ENCODE measurements at places on chromosomes 5 and 9.

- DNase-seq, result no peak
Measured at GRCh38 chr5:149452665-149453617, 73.8 kb upstream of the IL17B start.

DNA sequence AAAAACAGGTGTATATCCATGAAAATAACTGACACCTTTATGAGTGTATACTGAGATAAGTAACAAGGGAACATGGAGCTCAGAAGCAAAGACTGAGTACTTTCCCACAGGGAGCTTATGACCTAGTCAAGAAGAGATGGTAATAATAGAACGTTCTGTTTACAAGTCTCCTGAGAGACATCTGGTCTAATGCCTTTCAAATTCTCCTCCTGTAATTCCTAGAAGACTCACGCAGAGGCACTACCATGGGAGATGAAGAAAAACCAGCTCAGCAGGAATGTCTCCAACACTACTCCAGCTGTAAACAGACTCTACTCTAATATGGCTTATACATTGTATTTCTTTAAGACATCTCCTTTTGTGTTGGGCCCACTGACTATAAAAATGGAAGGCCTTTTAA lies 503.6 kb upstream of the TUSC1 start:
- no peak for DNase-seq

- peak; percentile 54 for DNase-seq
Measured at GRCh38 chr5:40689438-40689837, 9.7 kb downstream of the PTGER4 start.

DNA sequence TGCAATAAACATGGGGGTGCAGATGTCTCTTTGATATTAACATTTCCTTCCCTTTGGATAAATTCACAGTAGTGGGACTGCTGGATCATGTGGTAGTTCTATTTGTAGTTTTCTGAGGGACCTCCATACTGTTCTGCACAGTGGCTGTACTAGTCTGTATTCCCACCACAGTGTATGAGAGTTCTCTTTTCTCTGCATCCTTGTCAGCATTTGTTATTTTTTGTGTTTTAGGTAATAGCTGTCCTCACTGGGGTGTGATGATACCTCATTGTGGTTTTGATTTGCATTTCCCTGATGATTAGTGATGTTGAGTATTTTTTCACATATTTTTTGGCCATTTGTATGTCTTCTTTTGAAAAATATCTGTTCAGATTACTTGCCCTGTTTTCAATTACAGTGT lies 562.5 kb downstream of the CSNK1G3 start:
- no peak for DNase-seq

DNA sequence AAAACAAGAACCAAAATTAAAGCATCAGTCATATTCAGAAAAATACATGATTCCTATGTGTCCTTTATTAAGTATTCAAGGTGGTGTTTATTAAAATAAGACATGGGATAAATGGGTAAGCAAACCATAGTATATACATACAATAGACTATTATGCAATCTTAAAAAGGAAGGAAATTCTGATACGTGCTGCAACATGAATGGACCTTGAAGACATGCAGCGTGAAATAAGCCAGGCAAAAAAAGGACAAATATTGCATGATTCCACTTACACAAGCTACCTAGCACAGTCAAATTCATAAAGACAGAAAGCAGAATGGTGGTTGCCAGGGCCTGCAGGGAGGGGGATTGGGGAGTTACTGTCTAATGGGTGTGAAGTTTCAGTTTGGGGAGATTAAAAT lies 127.7 kb downstream of the DMAC1 start:
- no peak for DNase-seq

- no peak for DNase-seq
Measured at GRCh38 chr5:164358531-164359259, 853.3 kb downstream of the MAT2B start.

DNA sequence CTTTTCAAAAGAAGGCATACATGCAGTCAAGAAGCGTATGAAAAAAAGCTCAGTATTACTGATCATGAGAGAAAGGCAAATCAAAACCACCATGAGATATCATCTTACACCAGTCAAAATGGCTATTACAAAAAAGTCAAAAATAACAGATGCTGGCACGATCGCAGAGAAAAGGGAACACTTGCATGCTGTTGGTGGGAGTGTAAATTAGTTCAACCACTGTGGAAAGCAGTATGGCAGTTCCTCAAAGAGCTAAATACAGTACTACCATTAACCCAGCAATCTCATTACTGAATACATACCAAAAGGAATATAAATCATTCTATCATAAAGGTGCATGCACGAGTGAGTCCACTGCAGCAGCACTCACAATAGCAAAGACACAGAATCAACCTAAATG lies 24.5 kb downstream of the RETREG1 start:
- DNase-seq, result no peak

- no peak for DNase-seq
Measured at GRCh38 chr5:9350301-9350797, 195.5 kb downstream of the SEMA5A start.

GRCh38 chr9:125549039-125549438 lies 158.0 kb downstream of the MAPKAP1 start:
- no peak for DNase-seq

DNA sequence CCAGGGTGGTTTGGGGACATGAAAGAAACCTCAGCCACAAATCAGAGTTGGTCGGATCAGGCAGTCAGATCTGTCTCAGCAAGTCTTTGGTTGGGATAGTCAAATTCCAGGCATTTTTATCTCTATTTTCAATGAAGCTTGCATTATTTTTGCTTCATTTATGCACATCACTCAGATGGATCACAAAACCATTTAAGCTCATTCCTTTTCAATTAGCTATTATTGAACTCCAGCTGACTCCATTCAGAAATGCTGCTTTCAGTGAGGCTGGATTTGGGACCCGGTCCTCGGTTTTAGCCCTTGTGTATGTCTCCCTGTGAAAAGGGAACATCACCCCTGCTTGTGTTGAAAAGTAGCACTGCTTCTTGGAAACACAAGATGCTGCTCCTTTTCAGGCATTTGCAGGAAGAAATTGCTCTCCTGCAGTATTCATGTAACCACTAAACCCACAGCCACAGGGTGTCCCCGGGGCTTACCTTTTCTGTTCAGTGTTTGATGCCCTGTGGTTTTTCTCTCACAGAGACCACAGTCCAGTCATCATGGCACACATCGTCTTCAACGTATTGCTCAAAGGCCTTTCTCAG lies 232.9 kb downstream of the NFIB start:
- DNase-seq, result no peak

- no peak for DNase-seq
Measured at GRCh38 chr9:69745716-69746437, 13.9 kb downstream of the PTAR1 start.

GRCh38 chr5:180080486-180081280 lies 9.1 kb upstream of the RNF130 start:
- no peak for DNase-seq

- DNase-seq, result no peak
Measured at GRCh38 chr9:109072821-109073435, 46.8 kb downstream of the TMEM245 start.

- no peak for DNase-seq
Measured at GRCh38 chr5:43679214-43679613, 76.2 kb downstream of the NNT start.

GRCh38 chr5:157222506-157223230 lies 42.0 kb downstream of the ITK start:
- DNase-seq, result peak; percentile 75

GRCh38 chr5:13860146-13860545 lies 84.3 kb downstream of the DNAH5 start:
- no peak for DNase-seq

DNA sequence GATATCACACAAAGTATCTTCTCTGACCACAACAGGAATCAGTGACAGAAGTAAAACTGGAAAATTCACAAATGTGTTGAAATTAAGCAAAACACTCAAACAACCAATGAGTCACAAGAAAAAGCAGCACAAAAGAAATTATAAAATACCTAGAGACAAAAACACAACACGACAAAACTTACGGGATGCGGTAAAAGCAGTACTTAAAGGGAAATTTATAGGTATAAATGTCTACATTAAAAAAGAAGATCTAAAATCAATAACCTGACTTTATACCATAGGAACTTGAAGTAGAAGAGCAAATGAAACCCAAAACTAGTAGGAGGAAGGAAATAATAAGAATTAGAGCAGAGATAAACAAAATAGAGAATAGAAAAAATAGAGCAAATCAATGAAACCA lies 2.8 kb upstream of the WDR41 start:
- DNase-seq, result no peak

DNA sequence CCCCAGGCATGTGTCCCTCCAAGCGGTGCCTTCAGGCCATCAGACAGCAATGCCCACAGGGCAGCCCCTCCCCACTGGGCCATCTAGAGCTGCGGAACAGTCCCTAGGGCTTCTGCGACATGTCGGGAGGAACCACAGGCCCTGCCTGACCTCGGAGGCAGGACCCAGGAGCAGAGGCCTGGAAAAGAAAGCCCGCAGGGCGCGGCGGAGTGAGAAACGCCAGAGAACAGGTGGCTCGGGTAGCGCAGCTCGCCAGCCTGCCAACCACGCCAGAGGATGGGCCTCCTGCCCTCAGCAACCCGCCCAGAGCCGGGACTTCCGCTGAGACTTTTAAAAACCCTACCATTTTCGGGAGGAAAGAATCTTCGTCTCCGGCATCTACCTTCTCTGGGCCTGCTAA lies 715 bp downstream of the LCN8 start:
- DNase-seq, result no peak

- no peak for DNase-seq
Measured at GRCh38 chr5:168404365-168404764, 81.9 kb upstream of the RARS1 start.

DNA sequence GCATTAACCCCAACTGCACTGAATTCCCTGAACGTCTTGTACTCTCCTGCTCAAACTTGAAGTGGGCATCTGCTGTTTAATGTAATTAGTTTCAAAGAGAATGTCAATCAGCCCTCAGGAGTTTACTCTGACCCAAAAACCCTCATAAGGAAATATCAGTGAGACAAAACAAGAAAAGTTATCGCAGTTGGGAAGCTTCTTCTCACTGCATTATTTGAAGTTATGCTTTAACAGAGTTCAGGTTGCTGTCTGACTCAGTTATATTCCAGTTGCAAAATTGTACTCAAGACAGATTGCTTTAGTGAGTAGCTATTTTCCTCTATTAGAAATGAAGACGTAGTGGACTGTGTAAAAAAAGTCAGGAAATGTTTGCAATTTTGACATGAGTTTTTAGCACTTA lies 52.1 kb downstream of the PPIC start:
- DNase-seq, result no peak

- DNase-seq, result no peak
Measured at GRCh38 chr9:113985968-113986585, 92.0 kb downstream of the AMBP start.

DNA sequence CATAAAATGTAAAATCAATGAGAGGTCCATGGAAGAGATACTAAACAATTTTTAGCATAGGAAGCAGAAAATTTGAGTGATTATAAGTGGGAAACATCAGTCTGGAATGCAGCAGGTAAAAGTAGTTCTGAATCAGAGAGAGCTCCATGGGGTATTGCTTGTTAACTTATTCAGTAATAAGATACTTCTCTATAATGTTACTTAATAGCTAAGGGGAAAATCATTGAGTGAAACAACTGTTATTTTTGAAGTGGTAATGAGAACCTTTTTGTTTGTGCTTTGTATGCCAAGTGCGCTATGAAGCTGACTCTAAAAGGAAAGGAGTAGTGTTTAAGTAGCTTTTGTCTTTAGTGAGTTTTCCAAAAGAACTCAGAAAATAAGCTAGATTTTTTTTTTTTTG lies 95.2 kb downstream of the ERBIN start:
- DNase-seq, result no peak

- no peak for DNase-seq
Measured at GRCh38 chr5:66517351-66517750, 78.8 kb upstream of the MAST4 start.

GRCh38 chr5:72123764-72124376 lies 16.6 kb downstream of the MAP1B start:
- no peak for DNase-seq

GRCh38 chr9:109560470-109561132 lies 62.5 kb upstream of the PTPN3 start:
- DNase-seq, result no peak

DNA sequence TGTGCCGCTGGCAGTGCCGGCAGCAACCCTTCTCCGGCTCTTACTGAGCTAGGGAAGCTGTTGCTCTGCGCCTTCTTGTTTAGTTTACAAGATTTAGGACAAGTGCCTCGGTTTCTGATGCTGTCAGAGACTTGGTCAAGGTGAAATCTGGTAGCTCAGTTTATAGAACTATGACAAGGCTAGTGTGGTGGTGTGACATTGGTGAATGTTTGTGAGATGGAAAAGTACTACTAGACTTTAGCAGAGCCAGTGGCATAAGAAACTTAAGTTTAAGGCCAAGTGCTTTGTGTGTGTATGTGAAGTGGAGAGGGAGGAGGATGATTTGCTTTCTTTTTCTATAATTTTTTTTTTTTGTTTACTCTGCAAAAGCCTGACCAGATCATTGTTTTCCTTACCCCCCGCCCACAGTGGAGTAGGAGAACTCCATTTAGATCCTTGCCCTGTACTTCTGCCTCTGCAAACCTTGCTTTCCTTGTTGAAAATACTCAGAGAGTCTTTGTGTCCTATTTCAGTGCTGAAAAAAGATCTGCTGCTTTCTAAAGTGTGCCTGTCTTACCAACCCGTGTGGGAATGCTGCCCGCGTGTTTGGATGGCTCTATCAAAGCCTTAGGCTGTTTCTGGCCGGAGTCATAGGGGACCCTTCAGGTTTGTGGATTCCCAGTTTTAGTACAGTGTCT lies 75.9 kb downstream of the TRIO start:
- no peak for DNase-seq

DNA sequence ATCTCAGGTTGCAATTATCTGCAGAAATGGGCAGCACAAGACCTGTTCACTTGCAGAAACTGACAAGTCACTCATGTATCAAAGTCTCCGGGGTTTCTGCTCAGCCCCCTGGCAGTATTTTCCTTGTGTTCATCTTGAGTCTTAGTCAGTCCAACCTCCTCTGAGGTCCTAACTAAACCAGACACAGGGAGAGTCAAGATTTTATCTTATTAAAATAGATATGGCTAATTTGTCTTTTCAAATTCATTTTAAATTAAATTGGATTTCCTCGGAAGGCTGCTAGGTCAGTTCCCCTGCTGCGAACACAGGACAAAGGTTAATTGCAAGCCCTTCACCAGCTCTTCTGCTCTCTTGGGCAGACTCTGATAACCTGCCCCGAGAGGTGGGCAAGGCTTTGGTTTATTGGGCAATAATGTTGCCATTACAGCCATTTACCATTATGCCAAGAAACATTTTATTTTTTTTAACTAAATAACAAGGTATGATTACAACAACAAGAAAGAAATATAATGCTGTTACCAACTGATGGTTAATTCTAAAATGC lies 103.5 kb downstream of the MAPKAP1 start:
- DNase-seq, result no peak

GRCh38 chr9:134549336-134549735 lies 92.3 kb upstream of the COL5A1 start:
- no peak for DNase-seq

All from CD4-positive, alpha-beta T cell treated with Interleukin-6 at 100 ng/mL for 8 hours (primary cell).